Hematopoietic multipotent progenitor cell treated with erythropoietin and hydrocortisone succinate and interleukin-3 and kit ligand, for 17 days (in vitro differentiated cells): ENCODE measurements at places on chromosomes 6 and 20.
A peak's percentile ranks its signal among the peaks of the same experiment; 100 is the strongest.

DNA sequence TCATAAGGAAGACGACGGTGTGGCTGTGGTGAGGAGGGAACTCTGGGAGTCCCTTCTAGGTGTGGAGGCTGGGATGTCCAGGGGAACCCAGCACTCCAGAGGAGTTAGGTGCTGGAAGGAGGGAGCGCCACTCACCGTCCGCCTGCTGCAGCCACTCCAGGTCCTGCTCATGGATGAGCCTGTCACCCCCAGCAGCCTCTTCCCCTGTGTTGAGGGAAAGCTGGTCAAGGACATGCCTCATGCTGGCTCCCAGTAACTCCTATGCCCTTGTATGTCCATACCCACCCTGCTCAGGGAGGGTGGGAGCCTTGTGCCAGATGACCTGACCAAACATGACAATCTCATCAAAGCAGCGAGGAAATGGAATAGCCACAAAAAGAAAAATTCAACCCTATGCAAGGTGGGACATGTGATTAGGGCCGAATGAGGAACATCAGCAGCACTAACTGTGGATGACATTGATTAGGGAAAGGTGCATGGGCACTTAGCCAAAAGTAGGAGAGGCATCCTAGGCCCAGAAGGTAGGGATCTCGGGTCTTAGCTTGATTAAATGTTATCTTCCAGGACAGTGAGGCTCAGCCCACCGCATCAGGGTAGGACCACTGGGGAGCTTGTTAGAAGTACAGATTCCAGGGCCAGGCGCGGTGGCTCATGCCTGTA, 3.0 kb downstream of the DNPH1 start:
- DNase-seq: peak; percentile 9

GRCh38 chr6:112036088-112036637, 17.7 kb upstream of the CCN6 start:
- DNase-seq: no peak

DNA sequence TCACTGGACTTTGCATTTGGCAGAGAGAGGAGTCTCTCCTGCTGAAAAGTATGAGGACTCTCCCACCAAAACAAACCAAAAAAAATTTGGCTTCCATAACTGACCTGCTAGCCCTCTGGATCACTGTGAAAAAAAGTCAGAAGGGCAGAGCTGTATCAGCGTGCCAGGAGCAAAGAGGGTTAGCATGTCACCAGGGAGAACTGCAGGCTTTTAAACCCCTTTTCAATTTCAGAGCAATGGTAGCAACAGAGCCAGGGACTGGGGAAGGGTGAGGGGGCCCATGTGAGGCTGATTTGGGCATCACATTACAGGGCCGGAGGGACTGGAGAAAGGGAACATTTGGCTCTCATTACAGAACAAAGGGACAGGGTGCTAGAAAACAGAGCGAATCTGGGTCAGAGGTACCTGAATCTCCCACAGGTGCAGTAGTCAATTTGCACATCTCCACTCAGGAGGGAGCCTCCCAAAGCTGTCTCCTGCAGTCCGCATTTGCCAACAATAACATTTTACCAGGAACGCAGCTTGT, 185.7 kb upstream of the EYA4 start:
- no peak for DNase-seq

GRCh38 chr6:154984146-154984545, 11.0 kb upstream of the TIAM2 start:
- DNase-seq: no peak

DNA sequence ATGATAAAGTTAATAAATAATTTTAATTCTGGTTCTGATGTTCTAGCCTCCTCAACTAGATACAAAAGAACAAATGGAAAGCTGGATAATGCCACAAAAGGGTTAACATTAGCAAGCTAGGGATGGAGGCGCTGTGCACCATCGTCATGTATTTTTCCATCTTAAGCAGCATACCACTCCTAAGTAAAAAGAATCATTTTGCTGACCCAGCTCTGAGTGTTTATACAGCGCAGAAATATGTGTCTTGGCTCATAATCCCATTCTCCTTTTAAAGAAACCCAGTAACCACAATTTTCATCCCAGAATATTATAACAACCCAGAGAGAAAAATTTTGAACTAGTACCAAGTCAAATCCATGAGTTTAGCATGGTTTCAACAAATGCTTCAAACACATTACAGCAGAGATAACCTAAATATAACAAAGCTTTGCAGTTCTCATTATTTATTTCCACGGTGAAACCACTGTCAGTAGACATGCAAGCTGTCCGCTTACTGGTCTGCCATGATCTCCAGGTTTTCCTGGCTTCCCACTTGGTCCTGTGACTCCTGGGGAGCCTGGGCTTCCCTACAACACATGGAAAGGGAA, 111.1 kb downstream of the COL12A1 start:
- no peak for DNase-seq
